Left cardiac atrium (tissue), 4 donors: ENCODE measurements at places on chromosomes 5 and 9. TPM values are rescaled to one million over a fixed set of nuclear protein-coding genes. Genes with fewer than 3 reads are reported as not detected.

The LCN9 gene
- not detected for total RNA-seq

The SPINK7 gene
- not detected for total RNA-seq

The ADAMTS12 gene
- total RNA-seq: 3.8 TPM

The FOXD4L4 gene
- total RNA-seq: 0.24 TPM

The NEUROG1 gene
- not detected for total RNA-seq

The KLHL3 gene
- 48.0 TPM for total RNA-seq

The IRX4 gene
- 0.50 TPM for total RNA-seq

The TAF11L10 gene
- total RNA-seq: not detected

The CCNG1 gene
- 89.2 TPM for total RNA-seq

GRCh38 chr5:173581408-173582215, 34.8 kb downstream of the BOD1 start:
- peak; percentile 33 for DNase-seq

GRCh38 chr5:77156379-77156778, 54.1 kb upstream of the PDE8B start:
- no peak for DNase-seq

DNA sequence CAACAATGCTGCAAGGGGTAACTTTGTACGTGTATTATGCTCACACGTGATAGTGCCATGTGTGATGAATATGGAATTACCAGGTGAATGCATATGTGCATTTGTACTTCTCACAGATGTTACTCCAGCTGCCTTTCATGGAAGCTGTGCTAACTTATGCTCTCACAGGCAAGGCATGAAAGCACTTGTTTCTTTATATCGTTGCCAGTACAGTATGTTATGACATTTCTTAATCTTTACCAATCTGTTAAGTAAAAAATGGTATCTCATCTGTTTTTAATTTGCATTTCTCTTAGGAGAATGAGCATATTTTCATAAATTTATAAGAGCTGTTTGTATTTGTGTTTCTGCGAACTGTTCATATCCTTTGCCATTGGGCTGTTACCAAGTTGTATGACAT, 311.8 kb upstream of the DMRT1 start:
- DNase-seq: no peak

DNA sequence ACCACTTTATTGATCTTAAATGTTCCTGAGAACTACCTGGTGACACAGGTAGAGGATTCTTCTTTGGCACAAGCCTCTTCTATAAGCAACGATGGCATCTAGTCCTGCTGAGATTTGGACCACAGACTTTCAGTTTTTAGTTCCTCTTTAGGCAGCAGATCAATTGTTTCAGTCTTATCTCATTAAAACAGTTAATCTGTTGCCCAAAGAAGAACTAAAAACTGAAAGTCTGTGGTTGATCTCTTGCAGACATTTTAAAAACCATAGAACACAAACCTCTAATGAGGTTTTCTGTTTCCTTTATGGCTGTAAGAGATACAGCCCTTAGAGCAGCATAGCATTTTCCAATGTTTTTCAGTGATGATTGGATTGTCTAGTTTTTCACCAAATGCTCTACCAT, 480.9 kb downstream of the MTRR start:
- no peak for DNase-seq

DNA sequence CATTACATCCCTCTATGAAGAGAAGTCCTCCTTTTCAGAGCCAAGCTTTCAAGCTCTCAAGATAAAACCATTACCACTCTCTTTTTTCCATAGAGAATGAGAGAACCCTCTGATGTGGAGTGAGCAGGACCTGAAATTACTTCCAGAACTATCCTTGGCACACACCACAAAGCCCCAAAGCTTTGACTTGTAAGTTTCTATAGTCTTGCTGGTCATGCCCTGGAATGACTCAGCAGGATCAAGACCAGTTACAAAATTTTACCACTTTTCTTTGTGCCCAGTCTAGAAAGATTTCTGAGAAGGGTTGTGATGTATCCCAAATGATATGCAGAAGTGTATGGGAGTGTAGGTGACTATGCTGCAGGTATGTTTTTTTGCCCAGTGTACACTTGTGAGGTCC, 760.6 kb downstream of the TLE1 start:
- no peak for DNase-seq

DNA sequence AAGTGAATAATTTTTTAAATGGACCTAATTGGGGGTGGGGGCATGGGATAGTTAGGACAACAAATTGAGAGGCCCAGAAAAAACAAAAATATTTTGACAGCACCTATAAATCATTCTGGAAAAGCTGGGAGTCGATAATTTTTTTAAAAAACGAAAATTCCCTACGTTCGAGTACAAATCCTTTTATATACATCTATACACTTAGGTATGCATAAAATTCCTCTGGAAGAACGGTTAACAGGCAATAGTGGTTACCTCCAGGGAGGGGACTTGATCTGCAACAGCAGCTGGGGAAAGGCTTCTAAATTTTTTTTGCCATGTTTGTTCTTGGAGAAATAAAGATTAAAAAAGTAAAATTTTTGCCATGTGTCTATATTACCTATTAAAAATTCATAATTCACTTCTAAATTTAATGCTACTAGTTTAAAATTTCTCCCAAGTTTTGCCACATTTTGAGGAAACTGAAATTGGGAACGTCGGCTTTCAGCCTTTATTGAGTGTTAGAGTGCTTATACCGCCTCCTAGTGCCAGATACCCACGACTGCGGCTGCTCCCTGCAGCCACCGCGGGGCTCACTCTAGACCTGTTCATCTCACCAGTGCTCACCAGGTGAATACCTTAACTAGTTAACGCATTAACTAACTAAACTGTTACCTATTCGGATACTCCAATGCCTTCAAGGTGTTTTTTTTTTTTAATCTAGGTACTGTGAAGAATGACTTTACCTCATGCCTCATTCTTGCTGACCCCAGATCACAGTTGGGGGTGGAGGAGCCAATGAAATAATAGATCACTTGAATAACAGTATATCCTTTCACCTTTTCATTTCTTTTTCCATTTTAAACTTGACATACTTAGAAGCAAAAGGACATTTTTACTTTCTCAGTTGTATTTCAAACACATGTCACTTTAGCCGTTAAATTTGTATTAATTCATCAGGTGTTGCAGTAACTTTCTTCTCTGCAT, 1.8 kb upstream of the BHMT start:
- no peak for DNase-seq

DNA sequence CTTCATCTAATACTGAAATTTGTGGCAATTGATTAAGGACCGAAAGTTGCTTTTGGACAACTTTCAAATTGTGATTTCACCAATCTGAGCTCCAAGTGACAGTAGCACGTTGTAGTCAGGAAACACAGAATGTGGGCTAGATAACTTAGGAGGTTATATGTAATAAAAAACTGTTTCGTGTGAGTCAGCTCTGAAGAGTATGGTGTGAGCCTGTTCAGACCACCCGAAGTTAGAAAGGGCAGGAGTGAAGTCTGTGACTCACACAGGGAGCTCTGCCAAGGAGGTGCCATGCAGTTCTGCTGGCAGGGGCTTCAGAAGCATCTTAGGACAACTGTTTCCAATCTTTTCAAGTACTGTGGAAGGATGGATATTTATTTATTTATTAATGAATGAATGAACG, 16.4 kb upstream of the ZBTB34 start:
- no peak for DNase-seq

GRCh38 chr5:65858316-65858715, 68.1 kb upstream of the ERBIN start:
- DNase-seq: no peak

GRCh38 chr5:157890836-157891597, 32.1 kb upstream of the CLINT1 start:
- DNase-seq: no peak

DNA sequence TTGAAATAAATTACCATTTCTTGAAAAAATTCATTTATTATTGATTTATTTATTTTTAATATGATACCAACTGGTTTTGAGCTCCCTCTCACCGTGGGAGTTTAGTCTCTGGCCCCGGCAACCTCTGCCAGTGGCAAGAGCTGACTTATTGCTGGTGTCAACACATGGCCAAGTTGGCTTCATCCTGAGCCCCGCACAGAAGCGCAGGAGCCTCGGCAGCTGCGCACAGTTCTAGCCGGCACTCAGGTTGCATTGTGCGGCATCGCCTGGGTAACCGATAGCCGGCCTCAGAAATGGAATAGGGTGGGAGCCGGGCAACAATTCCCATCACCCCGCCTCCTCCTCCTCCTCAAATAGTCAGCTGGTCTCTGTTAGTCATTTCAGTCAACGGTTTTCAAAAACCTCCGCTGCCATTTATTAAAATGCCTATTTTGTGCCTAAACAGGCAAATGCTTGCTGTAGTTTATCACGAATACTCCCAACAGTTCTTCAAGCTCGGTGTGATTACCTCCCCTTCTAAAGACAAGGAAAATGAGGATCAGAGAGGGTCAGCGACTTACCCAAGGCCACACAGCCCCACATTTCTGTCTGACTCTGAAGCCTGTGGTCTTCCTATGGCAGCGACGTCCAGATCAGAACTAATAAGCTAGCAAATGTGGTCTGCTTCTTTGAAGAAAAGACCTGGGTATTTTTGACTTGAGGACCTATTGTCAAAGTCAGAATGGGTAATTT, 15.7 kb upstream of the MSX2 start:
- DNase-seq: no peak

GRCh38 chr5:126309860-126310259, 113.3 kb upstream of the GRAMD2B start:
- DNase-seq: no peak

DNA sequence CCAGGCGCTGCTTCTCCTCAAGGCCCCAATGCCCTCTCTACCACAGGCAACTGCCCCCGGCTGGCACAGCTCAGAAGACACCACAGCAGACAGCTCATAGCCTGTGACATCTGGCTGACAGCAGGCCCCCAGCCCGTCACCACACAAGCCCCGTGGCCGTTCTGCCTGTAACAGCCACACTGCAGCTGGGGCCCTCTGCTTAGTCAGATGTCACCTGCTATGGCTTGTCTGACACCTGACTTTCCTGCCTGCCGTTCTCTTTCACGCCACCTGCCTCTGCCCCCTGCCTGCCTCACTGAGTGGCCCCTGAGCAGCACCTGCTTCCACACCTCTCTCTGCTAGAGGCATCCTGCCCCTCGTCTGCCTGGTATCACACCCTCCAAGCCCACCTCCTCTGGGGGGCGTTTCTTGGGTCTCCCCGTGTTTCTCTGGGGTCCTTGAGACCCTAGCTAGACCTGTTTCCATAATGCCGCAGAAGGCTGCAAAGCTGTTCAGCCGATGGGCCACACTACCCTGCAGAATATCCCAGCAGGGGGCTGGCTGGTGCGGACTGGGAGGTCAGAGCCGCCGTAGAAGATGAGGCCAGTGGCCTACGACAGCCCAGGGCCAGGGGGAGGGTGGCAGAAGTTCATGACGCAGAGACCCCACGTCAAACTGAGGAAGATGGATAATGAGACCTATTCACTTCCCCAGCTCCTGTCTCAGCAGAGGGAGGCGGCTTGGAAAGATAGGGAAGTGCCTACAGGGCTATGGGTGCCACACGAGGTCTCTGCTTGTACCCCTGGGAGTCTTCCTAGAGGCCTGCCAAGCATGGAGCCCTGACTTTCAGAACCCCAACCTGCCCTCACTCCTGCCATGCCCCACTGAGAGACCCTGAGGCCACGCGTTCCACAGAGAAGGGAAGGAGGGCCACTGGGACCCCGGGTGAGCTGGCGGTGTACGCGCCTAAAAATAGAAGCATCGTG, 95.1 kb downstream of the ZNF354C start:
- peak; percentile 17 for DNase-seq

GRCh38 chr5:9207817-9208418, 338.0 kb downstream of the SEMA5A start:
- no peak for DNase-seq

DNA sequence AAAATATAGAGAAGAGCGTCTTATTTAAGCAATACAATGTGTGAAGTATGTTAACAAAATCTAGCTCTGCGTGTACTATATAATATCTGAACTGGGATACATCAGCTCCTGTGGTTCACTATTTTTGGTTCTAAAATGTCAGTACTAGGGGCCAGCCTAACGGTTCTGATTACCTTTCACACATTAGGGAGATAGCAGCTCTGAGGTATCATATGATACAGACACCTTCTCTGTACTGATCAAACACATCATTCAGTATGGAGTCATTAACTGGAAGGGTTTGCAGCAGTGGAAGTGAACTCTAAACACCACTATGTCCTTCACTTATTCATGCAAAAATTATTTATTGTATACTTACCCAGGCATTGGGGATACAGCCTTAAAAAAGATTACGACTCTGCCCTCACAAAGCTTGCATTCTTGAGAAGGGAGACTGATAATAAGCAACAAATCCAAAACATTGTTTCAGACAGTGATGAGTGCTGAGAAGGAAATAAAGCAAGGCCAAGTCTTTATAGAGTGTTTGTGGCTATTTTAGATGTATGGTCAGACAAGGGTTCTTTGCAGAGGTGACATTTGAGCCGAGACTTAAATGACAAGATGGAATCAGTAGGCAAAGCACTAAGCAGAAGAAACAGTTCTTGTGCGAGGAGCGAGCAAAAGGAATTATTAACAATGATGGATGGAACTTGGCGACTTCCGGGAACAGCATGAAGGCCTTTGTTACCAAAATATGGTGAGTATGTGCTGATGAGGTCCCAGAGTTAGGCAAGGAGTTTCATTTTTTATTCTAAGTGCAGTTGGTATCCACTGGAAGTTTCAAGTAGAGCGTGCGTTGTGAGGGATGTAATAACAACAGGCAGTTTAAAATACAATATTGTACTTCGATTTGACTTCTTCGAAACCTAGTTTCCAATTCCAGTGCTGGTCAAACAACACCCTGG, 1.8 kb upstream of the LNPEP start:
- no peak for DNase-seq

DNA sequence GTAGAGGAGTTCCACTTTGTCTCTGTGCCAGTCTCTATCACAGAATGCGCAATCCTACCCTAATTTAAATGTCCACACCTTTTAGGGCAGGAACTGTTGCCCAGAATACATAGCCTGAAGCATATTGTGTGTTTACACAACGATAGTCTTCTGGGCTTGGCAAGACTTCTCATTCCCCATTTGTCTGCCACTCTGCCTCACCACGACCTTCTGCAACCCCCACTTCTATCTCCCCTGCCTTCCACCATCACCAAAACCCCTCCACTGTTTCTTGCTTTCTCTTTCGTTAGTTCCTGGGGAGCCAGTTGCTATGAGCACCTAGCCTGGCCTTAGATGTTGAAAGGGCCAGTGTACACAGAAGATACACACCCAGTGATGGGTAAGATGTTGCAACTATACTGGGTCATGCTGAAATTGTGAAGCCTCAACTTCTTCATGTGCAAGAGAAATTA, 883 bp upstream of the RNF145 start:
- DNase-seq: no peak

GRCh38 chr9:121840838-121841760, 189.7 kb downstream of the DAB2IP start:
- no peak for DNase-seq

DNA sequence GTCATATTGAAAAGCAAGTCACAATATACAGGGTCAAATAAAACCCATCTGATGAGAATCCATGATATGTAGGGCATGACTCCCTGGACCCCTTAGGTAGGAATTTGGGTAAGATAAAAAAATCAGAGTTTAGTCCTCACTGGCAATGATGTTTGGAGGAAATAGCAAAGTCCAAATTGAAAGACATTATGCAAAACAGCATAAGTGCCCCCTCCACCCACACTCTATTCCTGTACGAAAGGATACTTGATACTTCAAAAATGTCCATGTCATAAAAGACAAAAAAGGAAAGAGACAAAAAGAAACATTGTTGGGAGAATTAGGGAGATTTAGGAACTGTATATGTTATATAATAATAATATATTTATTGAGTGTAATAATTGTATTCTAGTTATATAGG, 96.1 kb upstream of the RASGRF2 start:
- no peak for DNase-seq
